ENCODE measurements at places on chromosomes 5 and 9.

DNA sequence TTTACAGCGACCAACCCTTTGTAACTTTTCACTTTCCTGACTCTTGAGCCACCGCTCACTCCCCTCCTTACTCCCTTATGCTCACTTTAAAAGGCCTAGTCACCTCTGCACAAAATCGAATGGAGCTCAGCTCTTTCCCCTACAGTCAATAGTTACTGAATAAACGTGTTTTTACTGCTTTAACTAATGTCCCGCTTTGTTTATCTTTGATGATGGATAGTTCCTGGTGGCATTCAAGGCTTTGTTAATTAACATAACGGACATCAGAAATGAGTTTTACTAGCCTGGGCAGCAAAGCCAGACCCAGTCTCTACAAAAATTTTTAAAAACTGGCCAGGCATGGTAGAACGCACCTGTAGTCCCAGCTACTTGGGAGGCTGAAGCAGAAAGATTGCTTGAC, 5.0 kb downstream of the SERINC5 start:
- no peak for DNase-seq

- DNase-seq: peak; percentile 89
Observed at GRCh38 chr9:23492126-23493002, 333.7 kb downstream of the ELAVL2 start.

- DNase-seq: no peak
Observed at GRCh38 chr5:161396171-161396570, 150.4 kb downstream of the GABRB2 start.

DNA sequence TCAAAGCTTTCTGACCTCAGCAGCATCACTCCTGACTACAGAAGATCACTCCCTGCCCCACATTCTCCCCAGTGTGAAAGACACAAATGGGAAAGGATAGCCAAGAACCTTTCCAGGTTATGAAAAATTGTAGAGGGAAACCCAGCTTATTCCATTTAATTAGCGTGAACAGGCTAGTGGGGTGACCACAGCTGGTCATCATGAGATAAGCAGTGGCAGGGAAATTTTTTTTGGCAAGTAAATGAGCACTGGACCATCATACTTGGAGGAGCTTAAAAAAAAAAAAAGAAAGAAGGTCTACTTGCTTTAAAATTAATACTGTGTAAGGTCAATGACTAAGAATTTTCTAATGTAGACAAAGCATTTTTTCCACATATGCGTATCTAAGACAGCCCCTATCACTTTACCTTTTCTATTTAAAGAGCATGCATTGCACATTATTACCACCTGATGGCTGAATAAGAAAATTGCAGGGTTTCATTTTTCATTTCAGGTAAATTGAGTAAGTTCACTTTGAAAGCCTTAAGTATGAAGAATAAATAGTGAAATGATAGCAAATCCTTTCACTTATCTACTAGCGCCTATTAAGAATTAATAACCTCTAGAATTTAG, 123.6 kb downstream of the ELAVL2 start:
- DNase-seq: no peak

DNA sequence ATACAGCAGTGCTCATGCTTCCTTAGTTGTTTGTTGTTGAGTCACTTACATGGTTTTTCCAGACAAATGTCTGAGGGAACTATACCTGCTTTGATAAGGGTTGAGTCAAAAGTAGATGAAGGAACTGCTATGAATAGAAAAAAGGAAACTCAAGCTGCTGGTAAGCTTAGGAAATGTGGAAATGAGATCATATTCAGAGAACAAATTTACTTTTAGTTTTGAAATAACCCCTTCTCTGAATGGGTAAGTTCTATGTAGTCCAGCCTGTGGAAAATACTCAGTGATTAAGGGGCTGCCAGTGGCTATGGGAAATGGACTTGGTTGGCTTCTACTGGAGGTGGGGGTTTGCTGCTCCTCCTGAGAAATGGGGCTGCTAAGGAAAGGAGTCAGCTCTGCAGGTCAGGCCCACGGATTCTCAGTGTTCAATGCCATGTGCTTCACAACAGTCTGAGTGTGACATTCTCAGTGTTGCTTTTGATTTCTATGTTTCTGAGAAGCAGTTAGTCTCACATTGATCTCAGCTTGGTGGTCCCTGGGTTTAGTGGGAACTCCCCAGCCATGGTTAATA, 47.7 kb upstream of the GLRX start:
- DNase-seq: no peak

DNA sequence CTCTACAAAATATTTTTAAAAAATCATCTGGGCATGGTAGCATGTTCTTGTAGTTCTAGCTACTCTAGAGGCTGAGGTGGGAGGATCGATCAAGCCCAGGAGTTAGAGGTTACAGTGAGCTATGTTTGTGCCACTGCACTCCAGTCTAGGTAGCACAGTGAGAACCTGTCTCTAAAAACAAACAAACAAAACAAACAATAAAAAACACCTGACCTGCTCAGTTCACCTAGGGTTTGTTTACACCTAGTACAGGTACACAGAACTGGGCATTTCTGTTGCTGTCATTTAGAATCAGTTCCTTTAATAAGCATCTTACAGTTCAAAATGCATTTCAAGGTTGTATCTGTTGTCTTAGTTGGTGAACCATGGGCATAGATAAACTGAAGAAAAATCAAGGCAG, 95.3 kb downstream of the MEGF10 start:
- DNase-seq: no peak

DNA sequence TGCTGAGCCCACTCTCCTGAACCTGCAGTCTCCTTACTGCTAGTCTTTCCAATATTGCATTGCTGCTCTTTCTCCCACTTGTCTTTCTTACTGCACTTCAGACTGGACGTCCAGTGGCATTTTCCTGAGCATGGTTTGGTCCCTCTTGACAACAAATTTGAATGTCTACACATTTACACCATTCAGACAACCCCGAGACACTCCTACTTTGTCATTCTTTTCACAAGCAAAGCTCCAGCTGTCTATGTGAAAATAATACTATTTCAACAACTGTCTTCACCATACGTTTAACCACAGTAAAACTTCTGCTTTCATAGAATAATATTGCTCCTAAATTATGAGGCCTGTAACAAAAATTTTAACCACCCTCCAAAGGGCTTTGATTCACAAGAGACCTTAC, 10.4 kb upstream of the APTX start:
- no peak for DNase-seq

GRCh38 chr5:11903614-11904264, 507 bp downstream of the CTNND2 start:
- DNase-seq: peak; percentile 77

- no peak for DNase-seq
Observed at GRCh38 chr5:60210810-60211209, 317.3 kb upstream of the PDE4D start.

DNA sequence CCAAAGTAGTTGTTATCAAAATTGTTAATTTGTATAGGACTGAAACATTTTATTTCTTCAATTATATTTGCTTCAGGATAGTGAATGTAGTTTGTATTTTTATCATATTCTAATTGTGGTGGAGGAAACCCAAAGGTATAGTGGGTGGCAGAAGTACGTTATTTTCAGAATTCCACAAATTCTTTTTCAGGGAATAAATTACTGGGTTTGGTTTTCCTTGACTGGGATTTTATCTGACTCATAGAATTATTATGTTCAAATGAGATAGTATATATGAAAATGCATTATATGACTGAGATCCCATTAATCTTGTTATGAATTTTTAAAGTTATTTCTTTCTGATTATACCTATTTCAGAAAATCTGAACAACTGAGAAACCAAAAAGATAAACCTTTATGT, 73.7 kb downstream of the VPS13A start:
- no peak for DNase-seq

GRCh38 chr5:132466433-132467286, 23.9 kb downstream of the IRF1 start:
- DNase-seq: no peak

- no peak for DNase-seq
Observed at GRCh38 chr9:125332527-125332926, 70.9 kb downstream of the GAPVD1 start.

GRCh38 chr5:14475045-14475444, 106.5 kb upstream of the OTULINL start:
- DNase-seq: no peak

DNA sequence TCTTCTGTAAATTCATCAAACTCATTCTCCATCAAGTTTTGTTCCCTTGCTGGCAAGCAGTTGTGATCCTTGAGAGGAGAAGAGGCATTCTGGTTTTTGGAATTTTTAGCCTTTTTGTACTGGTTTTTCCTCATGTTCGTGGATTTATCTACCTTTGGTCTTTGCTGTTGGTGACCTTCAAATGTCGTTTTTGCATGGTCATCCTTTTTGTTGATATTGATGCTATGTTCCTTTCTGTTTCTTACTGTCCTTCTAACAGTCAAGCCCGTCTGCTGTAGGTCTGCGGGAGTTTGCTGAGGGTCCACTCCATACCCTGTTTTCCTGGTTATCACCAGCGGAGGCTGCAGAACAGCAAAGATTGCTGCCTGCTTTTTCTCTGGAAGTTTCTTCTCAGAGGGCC, 140.9 kb downstream of the RPS23 start:
- DNase-seq: no peak

GRCh38 chr9:95344735-95345325, 27.3 kb upstream of the FANCC start:
- no peak for DNase-seq

- DNase-seq: no peak
Observed at GRCh38 chr9:116692616-116693015, 5.5 kb downstream of the TRIM32 start.

- peak; percentile 90 for DNase-seq
Observed at GRCh38 chr5:115096034-115096769, 73.5 kb downstream of the TRIM36 start.

- peak; percentile 88 for DNase-seq
Observed at GRCh38 chr5:107121793-107122519, 548.8 kb downstream of the EFNA5 start.

- no peak for DNase-seq
Observed at GRCh38 chr5:1112596-1113331, 901 bp upstream of the SLC12A7 start.

DNA sequence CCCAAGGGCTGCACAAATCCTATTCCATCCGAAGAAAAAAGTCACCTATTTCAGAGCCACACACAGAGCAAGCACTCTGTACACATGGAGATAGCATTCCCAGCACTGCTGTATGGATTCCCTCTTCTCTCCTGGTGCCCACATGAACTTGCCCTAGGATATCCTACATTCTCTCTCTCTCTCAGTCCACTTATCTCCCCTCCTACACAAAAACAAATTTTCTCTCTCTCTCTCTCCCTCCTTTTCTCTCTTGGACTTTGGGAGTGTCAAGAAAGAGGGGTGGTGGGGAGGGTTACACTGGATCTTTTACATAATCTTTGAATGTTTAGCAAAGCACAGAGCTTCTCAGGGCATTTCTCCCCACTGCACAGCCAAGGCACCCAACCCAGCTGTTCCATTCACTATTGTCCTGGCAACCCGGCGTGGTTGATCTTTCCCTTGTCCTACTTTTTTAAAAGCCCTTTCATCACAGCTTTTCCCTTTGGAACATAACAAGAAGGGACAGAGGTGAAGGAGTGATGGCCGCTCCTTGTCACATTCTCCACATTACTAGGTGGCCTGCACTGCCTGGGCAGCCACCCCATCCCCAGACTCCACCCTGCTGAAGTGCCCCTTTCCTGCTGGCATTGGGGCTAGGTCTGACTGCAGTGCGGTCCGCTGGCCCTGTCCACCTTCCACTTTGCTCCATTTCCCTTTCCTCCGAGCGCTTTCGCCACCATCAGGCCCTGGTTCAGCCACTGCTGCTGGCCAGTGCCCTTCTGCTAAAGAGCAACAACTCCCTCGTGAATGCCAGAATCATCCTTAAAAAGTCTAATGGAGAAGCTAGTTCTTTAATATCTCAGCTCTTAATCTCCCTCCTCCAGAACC, 22.2 kb upstream of the SLC1A3 start:
- DNase-seq: no peak

DNA sequence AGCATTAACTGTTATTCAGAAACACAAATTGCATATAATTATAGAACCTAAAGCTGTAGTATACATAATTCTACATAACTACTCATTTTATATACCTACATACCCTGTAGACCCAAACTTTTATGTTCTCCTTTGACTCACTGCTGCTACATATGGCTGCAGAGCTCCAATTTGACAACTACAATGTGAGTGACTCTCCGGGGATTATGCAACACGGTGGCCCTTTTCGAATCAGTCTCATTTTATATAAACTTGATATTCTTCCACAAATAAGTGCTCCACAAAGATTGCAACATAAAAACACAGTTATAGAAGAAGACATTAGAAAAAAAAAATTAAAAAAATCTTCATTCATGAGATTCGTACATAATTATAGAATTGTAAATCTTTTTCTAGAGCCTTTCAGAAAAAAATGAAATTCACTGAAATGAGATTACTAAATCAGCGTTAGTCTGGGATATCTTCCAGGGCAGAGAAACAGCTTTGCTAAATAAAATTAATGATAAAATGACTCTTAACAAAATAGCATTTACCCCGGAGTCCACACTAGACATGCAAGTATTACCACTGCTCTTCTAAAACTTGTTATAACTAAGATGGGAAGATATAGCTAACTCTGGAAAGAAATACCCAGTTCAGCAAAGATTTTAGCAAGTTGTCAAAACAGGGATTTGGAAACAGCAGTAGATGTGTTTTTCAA, 52.6 kb downstream of the SRFBP1 start:
- DNase-seq: no peak

DNA sequence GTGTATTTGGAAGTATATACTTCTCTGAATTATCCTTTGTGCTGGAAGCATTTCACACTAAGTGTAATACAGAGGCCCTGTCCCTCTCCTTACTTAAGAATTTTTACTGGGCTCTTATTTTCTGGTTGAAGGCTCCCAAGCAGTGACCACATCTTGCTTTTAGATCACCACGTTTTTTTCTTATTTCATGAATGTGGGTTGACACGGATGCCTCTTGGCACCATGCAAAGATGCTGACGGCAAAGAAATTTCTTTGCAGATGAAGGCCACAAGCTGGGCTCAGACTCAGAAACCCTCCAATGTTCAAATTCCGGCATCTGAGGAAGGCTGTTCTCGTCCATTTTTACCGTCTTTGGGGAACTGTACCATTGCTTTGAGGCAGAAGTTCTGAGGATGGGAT, 168.5 kb downstream of the HMHB1 start:
- DNase-seq: no peak

DNA sequence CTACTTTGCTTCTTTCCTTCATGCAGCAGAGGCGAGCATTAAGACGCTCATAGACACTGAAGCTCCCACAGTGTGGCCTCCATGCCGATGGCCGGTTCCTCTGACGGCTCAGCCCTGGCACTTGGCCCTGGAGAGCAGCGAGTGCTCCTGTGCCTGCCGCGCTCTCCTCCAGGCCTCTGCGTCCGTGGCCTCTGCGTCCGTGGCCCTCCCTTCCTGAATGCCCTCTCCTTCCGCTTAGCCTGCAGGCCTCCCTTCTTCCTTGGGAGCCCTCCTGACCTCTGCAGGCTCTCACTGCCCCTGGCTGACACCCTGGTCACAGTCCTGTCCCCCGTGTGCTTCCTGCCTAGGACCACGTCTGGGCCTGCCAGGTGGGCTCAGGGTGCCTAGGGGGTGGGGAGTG, 92.8 kb downstream of the ZNF354C start:
- DNase-seq: no peak

DNA sequence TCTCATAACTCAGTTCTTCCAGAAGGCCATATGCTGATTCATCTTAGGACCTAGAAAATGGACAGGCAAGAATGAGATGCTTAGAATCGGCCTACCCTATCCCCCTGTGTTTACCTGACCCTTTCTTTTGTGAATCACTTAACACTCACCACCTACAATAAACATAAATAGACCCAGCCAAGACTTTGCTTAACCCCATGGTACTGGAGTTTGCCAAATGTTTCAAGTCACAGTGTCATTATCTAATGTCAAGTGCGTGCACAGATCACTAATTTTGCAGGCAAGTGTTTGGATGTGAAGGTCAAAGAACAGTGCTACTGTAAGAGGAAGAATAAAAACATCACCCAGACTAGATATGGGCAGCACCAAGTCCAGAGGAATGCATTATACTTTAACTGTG, 77.5 kb downstream of the GLIS3 start:
- DNase-seq: no peak
